ENCODE measurements at places on chromosomes 2 and 18.
A peak's percentile ranks its signal among the peaks of the same experiment; 100 is the strongest.

GRCh38 chr18:74264303-74265020, 27.3 kb downstream of the CYB5A start:
- no peak for DNase-seq

GRCh38 chr2:158393886-158394285, 62.7 kb downstream of the CCDC148 start:
- DNase-seq = no peak

- no peak for DNase-seq
These were observed 52.2 kb downstream of the C2orf74 start for GRCh38 chr2:61214171-61214570.

GRCh38 chr2:189350540-189351209, 90.6 kb upstream of the WDR75 start:
- DNase-seq = no peak

DNA sequence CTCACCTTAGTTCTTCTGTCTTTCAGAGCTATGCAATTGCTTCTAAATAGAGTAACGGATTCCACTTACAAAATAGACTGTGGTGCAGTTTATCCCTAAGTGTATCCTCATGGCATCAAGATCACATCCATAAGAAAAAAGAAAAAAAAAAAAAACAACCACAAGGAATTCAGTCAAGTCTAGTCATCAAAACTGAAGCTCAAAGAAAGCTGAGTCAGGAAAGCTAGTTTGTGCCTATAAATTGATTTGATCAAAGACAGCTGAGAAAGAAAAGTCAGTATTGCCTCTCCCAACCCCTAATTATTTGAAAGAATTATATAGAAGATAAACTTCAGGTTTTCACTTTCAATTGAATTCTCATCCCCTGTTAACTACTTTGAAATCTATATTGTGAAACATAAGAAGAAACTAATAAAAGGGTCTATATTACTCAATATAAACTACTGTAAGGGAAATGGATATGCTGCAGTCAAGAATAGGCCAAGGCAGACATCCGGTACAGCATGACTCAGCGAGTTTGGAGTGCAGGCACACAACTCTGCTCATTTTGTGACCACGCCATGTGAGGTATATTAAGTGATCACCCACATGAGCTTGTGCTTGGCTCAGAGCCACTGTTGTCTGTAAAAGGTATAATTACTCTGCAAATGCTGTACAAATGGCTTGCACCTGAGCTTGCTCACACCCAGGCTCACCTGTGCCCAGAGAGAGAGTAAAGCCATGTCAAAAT, 568.1 kb upstream of the CRIM1 start:
- DNase-seq = no peak

DNA sequence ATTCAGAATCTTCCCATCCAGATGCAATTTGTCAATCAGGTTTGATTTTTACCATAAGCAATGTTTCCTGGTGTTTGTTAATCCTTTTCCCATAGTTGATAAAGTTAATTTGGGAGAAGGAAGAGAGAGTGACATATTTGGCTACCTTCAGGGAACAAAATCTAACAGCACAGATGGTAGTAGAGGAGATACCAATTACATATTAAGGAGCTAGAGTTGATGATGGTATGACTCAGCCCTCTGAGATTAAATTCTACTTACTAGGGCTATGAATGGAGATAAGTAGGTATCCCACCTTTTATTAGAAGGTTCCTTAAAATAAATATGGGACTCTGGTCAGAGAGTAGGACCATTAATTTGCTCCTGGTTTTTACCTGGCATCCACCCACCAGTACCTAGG, 139.7 kb downstream of the EHBP1 start:
- DNase-seq = no peak

DNA sequence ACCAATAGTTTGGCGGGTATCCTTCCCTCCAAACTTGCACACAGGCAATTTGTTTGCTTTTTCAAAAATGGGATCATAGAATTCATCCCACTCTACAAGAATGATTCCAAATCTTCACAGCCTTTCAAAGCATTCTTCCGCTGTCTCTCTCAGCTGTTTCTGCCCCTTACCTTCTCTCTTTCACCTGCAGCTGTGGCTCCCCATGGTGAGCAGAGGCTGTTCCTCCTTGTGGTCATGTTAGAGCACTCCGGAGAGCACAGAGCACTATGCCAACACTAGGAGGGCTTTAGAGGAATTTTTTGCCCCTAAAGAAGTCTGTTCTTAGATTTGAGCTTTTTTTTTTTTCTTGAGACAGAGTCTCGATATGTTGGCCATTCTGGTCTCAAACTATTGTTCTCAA, 30.4 kb downstream of the MTHFD2 start:
- DNase-seq = no peak

DNA sequence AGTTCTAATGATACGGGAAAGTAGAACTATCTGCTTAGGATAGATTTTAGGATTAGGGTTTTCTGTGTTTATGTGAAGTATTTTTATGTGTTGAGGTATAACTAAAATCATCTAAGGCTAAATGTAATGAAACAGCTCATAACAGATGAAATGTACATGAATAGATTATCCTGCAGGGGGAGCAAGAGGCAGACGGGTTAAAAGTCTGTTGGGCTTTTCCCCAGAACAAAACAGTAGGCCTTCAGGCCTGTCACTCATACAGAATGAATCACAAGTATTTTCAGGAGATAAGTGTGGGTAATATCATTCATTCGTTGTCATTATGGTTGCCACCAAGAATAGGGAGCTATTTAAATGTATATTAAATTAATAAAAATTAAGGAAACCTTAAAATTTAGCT, 107.9 kb upstream of the IL1R2 start:
- peak; percentile 28 for DNase-seq

Data from hematopoietic multipotent progenitor cell treated with erythropoietin and hydrocortisone succinate and interleukin-3 and kit ligand, for 17 days (in vitro differentiated cells).